ENCODE measurements at places on chromosomes 7 and 10.

DNA sequence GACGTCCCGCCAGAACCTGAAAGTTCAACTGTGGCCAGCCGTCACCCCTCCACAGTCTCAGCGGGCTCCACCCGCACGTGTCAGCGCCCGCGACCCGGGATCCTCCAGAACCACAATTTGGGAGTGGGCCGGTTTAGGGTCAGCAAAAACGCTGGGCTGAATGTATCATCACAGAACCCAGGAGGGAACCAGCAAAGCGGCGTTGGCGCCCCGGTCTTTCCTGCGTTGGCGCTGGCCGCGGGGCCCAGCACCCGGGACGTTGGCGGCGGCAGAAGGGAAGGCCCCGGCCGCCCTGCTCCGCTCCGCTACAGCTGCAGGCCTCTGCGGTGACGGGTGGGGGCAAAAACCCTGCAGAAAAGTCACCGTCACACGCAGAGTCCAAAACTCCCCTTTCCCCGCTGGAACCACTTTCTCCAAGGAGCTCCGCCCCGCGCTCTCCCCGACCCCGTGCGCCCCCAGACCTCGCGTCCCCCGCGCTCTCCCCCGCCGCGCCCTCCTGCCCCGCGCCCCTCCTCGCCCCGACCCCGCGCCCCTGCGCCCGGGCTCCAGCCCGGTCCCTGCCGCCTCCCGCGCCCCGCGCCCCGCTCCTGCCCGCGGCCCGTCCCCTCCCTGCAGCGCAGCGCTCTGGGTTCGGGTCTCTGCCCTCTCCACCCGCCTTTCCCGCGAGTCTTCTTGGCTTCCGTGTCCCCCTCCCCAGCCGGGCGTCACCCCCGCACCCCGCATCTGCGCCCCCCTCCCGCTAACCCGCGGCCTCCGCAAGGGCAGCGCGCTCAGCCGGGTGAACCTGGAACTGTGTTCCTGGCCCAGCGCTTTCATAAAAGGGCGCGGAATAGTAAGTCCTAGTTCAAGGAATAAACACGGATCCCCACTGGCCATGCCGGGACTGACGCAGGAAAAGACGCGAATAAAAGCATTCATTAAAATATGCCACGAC is 24.0 kb upstream of the RNF32 start:
- DNase-seq, result no peak

- DNase-seq, result no peak
Observed at GRCh38 chr10:50740293-50740648, 535 bp downstream of the ASAH2B start.

- DNase-seq, result no peak
Observed at GRCh38 chr10:131022369-131022768, 289.2 kb downstream of the TCERG1L start.

GRCh38 chr10:22605168-22605567 is 109.2 kb downstream of the PIP4K2A start:
- DNase-seq, result no peak

DNA sequence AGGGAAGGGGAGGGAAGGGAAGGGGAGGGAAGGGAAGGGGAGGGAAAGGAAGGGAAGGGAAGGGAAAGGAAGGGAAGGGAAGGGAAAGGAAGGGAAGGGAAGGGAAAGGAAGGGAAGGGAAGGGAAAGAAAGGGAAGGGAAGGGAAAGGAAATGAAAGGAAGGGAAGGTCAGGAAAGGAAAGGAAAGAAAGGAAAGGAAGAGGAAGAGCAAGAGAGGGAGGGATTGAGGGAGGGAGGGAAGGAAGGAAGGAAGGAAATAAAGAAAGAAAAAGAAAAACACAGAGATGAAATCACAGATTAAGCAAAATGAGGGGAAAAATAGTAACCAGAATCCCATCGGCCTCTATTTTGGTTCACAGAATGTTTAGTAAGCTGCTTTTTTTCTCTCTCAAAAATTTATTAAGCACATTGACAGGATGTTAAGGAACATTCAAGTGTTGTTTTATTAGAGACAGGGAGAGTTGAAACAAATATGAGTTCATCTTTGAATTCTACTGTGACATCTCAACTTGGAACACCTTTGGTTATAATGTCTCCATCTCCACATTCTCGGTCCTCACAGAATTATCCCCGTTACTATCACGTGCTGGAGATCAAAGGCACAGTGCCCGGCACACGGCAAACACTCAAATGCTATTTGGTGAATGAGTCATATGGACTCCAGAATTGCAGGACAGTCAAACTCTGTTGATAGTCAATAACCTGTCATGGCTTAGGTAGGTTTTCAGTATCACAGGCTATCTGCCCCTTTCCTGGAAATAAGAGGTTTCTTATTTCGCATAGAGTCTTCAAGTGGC is 52.4 kb downstream of the ABCB1 start:
- no peak for DNase-seq

DNA sequence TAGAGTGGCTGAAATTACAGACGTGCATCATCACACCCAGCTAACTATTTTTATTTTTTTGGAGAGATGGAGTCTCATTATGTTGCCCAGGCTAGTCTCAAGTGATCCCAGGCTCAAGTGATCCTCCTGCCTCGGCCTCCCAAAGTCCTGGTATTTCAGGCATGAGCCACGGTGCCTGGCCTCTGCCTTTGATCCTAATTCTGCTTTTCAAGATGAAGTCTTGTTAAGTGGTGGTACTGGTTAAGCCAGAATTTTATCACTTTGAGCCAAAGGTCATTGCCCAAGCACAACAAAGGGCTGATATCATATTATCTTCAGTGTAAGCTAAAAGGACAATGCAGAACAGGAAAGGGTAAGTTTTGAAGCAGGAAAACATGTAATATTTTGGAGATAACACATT is 64.2 kb downstream of the MYOF start:
- DNase-seq, result no peak

DNA sequence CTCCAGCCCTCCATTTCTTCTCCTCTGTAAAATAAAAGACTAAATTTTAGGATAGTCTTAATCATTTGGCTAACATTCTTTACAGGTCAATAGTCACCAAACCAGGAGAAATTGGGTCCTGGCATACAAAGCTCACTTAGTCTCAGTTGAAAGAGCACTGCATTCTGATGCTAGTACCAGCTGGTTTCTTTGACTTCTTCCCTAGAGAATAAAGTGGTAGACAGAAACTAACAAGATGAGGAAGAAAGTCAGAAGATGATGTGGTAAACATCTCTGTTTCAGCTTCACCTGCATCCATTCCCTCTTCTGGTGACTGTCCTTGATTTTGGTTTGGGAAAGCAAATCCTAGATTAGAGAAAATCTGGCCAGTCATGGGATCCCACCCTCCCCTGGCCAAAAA is 37.2 kb downstream of the NKX2-3 start:
- DNase-seq, result no peak

- DNase-seq, result no peak
Observed at GRCh38 chr7:95951997-95952795, 179.8 kb downstream of the DYNC1I1 start.

GRCh38 chr7:80230327-80230726 is 95.7 kb downstream of the GNAI1 start:
- DNase-seq, result no peak

- no peak for DNase-seq
Observed at GRCh38 chr7:55275291-55276200, 89.6 kb upstream of the LANCL2 start.

- no peak for DNase-seq
Observed at GRCh38 chr10:24969841-24970281, 17.5 kb upstream of the PRTFDC1 start.

DNA sequence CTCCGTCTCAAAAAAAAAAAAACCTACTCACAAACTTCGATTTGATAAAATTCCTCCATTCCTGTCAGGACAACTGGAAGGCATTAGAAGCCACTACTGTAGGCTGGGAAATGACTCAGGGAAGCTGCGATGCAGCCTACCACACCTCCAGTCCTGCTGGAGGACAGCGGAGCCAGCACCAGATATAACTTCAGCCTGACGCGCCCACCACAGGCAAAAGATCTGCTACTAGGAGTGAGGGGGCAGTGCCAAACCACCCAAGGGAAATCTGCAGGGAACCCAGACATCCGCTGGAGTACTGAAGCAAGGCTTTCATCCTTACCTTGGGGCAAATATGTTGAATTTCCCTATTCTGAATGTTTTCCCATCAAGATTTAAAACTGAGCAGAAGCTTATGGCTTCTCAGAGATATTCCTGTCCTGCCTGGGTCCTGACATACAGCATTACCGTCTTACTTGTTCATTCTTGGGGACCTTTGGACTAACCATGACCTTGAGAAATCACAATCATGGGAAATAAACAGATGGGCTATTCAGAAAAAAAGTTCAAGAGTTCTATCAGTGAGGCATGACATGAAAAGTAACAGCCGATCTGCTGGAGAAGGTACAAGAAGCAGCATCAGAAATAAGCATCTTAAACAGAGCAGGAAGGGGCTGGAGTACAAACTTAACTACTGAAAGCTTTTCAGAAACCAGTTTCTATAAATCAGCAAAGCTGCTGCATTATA is 20.4 kb downstream of the BCCIP start:
- no peak for DNase-seq

- no peak for DNase-seq
Observed at GRCh38 chr10:28113202-28113601, 114.3 kb upstream of the ODAD2 start.

DNA sequence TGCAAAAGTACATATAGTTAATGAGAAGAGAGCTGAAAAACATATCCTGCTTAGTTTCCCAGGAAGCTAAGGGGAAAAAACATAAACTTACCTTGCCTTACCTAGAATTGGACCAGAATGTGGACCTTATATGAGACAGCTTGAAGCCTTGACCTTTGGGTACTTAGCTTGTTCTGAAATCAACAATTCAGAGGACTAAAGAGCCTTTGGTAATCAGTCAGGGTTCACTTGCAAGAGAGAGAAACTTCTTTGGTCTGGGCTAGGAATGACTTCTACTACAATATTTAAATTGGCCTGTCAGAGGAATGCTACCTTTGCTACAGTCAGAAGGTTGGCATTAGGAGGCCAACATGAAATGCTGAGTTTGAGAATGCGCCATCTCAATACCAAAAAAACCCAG is 24.9 kb downstream of the SAMD8 start:
- DNase-seq, result no peak

- DNase-seq, result no peak
Observed at GRCh38 chr7:11474902-11475585, 357.0 kb downstream of the THSD7A start.

DNA sequence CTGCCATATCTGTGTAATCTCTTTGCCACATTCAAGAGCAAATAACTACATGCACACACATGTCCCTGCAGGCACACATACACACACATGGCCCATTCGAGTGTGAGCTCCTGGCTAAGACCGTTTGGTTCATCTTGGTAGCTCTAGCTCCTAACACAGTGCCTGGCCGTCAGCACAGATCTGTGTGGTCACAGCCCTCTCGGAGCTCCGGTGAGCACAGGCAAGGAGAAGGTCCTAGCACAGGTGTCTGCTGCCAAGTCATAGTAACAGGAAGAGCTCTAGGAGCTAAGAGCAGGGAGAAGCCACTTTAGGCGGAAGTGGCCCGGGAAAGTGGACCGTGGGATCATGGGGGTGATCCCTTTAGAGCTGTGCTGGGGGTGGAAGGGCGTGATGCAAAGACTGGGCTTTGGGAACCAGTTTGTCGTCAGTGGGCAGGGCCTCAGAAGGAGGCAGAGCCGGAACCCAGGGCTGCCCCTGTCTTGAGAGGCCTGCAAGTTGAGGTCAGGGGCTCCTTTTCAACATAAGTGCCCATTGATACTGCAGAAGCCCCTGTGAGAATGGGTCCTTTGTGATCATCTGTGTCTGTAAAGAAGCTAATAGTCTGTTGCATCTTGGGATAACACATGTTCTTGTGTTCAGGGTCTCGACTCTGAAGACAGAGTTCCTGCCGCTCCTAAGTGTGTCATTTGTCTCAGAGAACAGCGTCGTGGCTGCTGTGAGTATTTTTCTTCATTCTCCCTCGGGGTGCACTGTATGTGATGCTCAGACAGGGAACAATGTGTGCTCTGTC is 16.6 kb upstream of the ARPC1B start:
- no peak for DNase-seq

GRCh38 chr10:21742740-21743412 is 208.8 kb downstream of the MLLT10 start:
- no peak for DNase-seq

- DNase-seq, result no peak
Observed at GRCh38 chr10:99525897-99526296, 6.8 kb upstream of the NKX2-3 start.

GRCh38 chr7:26187380-26188205 is 13.0 kb downstream of the HNRNPA2B1 start:
- DNase-seq, result peak; percentile 43

DNA sequence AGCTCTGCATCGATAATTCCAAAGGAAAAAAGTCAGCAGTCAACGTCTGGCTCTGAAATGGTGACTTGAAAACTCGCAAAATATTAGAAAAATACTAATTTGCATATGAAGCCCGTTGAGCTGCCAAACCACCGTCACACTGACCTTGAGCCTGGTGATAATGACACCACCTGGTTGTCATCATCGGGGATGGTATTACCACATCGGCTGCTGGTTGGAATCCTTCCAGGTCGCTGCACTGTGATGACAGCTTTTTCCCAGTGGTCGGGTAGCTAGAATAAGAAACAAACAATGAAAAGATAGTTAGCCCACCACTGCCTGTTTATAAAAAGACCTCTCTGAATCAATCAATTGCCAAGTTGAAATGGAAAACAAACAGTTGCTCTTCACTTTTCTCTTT is 41.6 kb downstream of the LAMB1 start:
- DNase-seq, result no peak

DNA sequence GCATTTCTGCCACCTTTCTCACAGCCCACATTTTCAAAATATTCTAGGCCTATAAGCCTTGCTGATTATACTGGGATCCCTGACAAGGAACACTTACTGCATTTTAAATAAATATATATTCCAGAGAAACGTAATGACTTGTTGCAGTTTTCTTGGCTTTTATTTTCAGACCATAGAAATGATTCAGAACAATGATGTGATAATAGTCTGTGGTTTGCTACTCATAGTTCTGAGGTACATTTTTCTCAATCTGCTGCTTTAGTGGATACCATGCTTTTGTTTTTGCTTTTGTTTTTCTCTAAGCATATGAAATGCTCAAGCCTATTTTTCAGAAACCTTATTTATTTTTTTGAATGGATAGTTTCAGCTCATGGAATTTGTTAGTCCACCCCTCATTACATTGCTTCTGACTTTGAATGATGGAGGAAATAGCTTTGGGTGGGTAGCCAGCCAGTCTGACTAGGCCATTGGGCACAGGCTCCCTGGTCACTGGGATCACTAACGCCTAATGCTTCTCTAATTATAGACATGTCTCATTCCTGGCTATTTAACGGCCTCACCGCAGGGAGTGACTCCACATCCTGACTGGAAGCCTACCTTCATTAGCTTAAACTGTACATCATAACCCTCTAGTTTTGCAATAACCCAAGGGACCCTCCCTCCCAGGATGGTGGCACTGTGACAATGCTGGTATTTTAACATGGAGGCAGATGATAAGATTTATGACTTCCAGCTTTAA is 66.1 kb downstream of the MBL2 start:
- DNase-seq, result no peak

DNA sequence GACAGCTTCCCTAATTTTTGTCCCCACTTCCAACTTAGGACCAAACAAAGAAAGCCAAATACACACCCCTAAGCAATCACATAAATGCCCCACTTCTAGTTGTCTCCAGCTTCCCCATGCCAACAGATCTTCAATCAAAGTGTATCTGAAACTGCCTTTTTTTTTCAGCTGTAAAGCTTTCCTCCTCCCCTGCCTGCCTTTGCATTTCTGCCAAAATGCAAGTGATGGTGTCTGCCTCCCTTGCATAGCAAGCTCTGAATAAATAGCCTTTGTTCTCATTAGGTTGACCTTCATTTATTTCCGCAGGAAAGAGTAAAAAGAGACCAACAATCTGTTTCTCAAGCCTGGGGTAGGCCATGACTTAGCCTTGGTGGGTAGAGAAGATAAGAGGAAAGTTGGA is 459.4 kb downstream of the GPAM start:
- DNase-seq, result no peak

- no peak for DNase-seq
Observed at GRCh38 chr7:78002021-78002420, 203.4 kb downstream of the PHTF2 start.

- DNase-seq, result no peak
Observed at GRCh38 chr7:99625321-99625720, 8.6 kb downstream of the ZSCAN25 start.
